ENCODE measurements at places on chromosomes 2 and 18.

GRCh38 chr2:194004590-194005206 is 1652.3 kb upstream of the SLC39A10 start:
- DNase-seq = no peak

GRCh38 chr2:52238782-52239181 is 1206.8 kb upstream of the NRXN1 start:
- no peak for DNase-seq

- DNase-seq = no peak
Observed at GRCh38 chr2:33289961-33290360, 186.5 kb upstream of the RASGRP3 start.

DNA sequence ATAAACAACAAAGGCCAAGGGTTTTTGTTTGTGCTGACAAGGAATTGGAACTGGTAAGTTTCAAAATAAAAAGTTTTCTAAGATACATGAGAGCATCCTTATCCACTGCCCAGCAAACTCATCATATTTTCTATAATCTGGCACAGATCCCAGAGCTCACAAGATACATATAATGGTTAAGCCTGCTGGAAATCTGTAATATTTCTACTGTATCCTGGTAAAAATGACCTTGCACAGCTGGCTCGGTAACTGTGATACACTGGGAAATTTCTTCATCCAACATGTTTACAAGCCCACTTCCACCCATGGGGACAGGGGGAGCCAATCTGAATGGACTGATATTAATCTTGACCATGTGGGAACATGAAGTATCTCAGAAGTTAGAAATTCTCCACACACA is 425.4 kb upstream of the MMADHC start:
- DNase-seq = no peak

DNA sequence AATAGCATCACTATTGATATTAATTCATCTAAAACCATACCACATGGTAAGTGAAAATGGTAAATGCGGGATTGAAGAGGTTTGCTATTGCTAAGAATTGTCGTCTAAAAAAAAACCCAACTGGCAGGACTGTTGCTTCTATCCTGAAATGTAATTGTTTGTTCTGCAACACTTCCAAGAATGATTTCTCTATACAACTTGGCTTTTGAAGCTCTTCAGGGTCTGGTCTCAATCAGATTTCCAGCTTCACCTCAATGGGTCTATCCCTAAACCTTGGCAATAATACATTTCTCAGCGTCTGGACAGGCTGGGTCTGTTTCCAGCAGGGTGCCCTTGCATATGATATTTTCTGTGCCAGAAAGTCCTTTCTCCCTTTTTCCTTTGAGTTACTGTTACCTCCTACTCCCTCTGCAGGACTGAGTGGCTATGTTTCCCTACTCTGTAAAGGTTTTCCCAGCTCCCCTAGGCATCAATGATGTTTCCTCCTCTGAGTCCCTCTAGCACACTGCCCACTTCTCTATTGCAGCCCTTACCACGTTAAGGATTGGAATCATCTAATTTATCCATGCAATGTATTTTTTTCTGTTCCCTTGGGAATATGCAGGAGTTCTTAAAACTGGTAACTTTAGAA is 118.2 kb upstream of the REV1 start:
- no peak for DNase-seq

DNA sequence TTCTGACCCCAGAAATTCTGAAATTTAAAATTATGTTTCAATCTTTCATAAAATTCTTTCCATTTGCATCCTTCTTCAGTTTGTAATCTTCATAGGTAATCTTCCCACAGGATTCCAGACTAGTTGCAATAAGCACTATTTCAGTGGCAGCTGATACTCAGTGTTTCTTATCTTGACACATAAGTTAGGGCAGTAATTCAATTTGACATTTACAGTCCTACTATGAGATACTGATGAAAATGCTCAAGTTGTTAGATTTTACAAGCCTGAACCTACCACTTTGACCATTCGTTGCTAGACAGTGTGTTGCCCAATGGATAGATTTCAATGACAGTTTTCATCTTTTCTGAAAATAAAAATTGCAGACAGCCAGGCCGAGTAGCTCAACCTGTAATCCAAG is 10.4 kb downstream of the METTL21A start:
- no peak for DNase-seq

GRCh38 chr2:75772908-75773630 is 62.4 kb upstream of the GCFC2 start:
- DNase-seq = no peak

DNA sequence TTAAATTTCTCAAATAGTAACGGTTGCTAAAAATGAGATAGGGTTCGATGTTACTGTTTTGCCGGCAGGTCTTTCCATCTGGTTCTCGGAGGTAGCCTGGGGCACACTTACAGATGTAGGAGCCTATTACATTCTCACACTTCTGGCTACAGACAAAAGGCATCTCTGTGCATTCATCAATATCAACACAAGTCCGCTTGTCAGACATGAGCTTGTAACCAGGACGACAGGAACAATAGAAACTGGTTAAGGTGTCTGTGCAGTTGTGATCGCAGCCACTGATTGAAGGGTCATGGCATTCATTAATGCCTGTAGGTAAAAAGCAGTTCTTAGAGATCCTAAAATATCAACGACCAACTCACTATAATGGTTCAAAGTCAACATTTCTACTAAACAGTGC is 116.3 kb downstream of the DHRS9 start:
- DNase-seq = no peak

GRCh38 chr2:204156456-204156855 is 219.9 kb downstream of the ICOS start:
- no peak for DNase-seq

- no peak for DNase-seq
Observed at GRCh38 chr2:33458248-33458819, 18.1 kb upstream of the RASGRP3 start.

GRCh38 chr2:38486213-38487026 is 109.3 kb upstream of the ATL2 start:
- DNase-seq = no peak

GRCh38 chr18:11380968-11381367 is 228.4 kb upstream of the SLC35G4 start:
- no peak for DNase-seq

GRCh38 chr2:136134126-136134525 is 16.2 kb upstream of the CXCR4 start:
- no peak for DNase-seq

- DNase-seq = no peak
Observed at GRCh38 chr18:55763298-55763697, 175.3 kb upstream of the TCF4 start.

- DNase-seq = no peak
Observed at GRCh38 chr2:20551945-20552328, 99.0 kb downstream of the HS1BP3 start.

- no peak for DNase-seq
Observed at GRCh38 chr18:28802546-28802945, 625.6 kb upstream of the CDH2 start.

DNA sequence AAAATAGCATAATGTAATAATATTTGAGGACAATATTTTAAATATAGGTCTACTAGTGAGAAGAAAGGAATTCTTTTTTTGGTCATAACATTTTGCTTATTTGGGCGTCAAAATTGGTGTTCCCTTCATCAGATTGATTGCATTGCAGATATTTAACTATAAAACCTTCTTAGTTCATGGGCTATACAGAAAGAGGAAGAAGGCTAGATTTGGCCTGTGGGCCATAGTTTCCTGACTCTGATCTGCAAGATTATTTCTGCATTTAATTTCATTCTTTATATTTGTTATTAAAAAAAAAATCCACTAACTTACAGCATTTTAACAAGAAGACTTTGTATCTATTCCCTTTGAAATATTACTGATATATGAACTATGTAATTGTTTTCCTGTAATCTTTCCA is 31.9 kb downstream of the PIKFYVE start:
- DNase-seq = no peak

DNA sequence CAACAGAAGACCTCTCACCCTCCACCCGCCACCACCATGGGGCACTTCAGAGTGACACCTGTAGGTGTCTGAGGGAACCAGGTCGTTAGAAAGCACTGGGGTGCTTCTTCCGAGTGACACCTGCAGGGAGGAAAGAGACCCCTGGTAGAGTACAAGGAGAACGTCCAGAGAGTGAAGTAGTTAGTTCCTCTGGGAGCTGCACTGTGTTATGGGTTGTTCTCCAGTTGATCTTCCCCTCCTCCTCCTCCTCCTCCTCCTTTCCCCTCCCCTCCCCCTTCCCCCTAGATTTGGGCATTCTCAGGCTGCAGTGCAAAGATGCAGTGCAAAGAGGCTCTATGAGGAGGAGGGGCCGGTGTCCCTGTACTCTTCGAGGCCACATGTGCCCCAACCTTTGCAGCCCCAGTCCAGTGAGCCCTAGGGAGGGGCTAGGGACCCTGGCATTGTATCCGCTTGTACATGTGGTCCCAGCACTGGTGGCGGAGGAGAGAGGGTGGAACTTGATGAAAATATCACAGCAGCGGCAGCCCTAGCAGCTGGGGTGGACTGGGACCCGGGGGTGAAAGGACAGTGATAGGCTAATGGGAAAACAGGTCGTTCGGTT is 850 bp downstream of the DNAJB2 start:
- no peak for DNase-seq

- DNase-seq = no peak
Observed at GRCh38 chr18:24771300-24771699, 310.9 kb downstream of the HRH4 start.

DNA sequence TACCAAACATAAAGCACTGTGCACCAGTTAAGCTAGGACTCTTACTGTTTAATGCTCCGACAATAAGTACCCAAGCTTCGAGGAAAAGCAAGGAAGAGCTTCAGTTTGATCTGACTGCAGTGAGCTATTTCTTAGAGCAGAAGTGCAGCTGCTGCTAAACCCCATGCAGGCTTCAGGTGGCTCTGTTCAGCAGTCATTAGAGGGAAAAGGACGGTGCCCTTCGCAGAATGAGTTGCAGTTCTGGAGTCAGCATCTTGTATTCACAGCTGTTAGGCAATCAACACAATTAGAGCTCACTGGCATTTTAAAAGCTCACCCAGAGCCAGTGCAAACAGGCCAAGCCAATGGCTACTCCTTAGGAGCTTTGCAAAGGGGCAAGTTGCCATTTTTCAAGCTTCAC is 1.5 kb upstream of the CERKL start:
- no peak for DNase-seq
